Activated naive CD8-positive, alpha-beta T cell treated with anti-CD3 and anti-CD28 coated beads, Interleukin-2, amount 10 ng/mL, durations not matched to agents 7 days and 5 days (primary cell): ENCODE measurements at places on chromosomes 13 and 19. TPM values are rescaled to one million over a fixed set of nuclear protein-coding genes. Genes with fewer than 3 reads are reported as not detected.

The CD70 gene
- 6.9 TPM for total RNA-seq

The SLC8A2 gene
- not detected for total RNA-seq

DNA sequence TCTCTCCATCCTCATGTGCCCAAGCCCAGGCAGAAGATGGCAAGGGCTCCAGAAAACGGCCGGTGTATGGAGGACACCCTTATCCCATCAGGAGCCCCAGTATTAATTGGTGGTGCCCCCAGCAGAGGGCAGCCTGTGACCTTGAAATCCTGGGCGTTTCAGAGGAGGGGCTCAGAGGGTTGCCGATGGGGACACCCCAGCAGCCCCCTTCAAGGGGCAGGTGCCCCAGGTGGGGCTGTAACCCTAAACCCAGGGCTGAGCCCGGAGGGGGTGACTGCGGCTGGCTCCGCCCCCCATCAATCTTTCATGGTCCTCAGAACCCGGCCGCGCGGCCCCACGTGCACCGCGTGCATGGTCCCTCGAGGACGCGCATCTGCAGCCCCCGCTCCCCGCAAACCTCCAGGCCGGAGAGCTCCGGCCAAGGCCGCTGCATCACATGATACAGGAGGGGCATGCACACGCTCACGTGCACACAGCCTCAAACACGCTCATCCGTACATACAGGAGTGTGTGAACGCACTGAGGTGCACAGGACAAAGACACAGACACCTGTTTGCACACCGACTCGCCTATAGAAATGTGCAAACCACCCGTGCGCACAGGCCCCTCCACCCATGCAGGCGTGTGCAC, 949 bp downstream of the RAB3A start:
- DNase-seq = peak; percentile 62

DNA sequence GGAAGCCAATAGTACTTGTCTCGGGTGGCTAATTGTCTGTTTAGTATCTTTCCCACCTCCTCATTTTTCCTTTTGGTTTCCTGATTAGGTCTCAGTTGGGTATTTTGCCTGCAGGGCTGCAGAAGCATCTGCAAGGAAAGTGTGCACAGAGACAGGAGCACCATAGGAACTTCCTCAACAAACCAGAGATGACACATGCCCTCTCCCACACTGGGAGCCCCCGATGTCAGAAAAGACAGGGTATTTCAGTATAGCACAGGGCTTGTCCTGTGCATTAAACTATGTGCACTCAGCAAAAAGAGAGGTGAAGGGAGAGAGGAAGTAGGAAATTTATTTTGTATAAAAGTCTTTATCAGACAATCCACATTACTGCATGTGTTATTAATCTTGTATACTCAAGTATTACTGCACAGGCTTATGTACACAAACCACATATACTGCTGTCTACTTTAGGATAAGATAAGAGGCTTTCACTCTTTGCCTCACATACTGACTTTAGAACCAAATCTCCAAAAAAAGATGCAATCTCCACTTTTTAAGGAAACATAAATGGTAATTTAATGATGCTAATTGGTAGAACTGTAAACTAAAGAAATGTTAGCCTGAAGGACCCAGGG, 501.0 kb downstream of the FOXO1 start:
- no peak for DNase-seq

DNA sequence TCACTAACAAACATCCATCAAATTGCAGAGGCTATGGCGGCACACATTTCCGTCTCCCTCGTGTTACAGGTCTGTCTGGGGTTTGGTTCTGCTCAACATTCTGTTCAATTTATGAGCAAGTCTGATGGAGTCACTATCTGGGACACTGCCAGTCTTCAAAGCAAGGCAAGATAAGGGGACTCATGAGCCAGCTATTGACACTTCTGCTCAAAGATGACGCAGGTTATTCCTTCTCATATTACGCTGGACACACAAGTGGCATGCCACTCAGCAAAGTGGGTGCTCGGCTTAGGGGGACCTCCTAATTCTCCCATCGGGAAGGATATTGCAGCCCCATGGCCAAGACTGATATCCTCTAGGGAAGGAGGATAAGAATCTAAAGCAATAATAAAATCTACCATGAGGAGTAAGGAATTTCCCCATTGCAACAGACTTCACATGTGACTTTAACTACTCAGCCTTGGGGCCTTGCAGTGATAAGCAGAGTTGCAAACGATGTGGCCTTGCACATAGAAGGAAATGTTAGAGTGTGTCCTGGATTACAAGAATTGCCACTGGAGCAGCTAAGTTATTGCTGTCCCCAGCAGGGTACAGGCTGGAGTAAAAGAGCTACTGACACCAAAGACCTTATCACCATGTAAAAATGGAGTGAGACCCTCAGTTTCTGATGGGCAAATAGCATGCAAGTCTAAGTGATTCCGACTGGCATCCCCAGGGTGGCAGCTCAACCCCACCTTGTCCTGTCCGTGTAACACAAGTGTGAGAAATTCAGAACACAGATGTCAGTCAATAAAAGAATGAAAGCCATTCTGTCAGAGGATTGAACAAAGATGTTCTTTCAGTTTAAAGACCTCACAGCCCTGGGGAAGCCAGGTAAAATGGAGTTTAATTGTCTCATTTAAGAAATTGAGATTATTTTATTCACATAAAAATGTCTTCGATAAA, 306.1 kb downstream of the IRS2 start:
- no peak for DNase-seq

GRCh38 chr19:57887195-57887941, 1.5 kb downstream of the ZNF814 start:
- no peak for DNase-seq

The ZNRF4 gene
- not detected for total RNA-seq

DNA sequence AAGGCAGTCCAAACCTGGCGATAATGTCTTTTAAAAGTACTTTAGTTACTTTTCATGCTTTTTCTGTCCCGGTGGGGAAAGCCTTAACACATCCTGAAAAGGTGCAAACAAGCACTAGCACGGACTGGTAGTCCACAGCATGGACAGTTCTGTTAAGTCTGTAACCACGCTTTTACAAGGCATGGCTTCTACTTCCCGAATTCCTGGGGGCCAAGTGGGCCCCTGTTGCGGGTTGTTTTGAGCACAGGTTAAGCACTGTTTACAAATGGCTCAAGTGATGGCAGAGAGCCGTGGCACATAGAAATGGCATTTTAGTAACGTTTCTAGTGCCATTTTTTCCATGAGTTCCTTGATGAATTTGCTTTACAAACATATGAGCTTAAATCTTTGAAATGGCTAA, 37.6 kb downstream of the ZNF493 start:
- DNase-seq = no peak

DNA sequence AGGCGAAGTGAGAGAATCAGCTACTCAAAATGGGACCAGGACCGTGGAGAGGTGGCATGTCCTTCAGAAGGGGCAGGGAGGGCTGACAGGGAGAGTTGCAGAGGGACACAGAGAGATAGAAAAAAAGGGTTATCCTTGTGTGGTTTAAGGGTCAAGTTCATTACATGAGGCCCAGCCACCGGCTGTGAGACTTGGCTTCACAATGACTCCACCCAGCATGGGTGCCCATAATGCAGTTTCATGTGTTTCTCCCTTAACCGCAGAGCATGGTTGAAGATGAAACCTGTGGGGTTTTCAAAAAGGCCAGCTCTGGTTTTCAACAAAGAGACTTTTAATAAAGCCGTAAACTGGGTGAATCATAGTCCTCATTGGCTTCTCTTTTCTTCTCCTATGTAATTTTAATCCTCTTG, 164.6 kb downstream of the KLF5 start:
- no peak for DNase-seq

The ZGLP1 gene
- total RNA-seq = 5.0 TPM

- DNase-seq = no peak
Measured at GRCh38 chr13:91313103-91313502, 34.4 kb upstream of the MIR17HG start.

The ZIC2 gene
- not detected for total RNA-seq
